ENCODE measurements at places on chromosomes 2 and 18.

GRCh38 chr2:40513201-40513600 lies 61.3 kb upstream of the SLC8A1 start:
- DNase-seq: no peak

GRCh38 chr2:28929581-28929980 lies 35.1 kb downstream of the WDR43 start:
- no peak for DNase-seq

- no peak for DNase-seq
Observed at GRCh38 chr18:8296886-8297616, 312.2 kb upstream of the RAB12 start.

DNA sequence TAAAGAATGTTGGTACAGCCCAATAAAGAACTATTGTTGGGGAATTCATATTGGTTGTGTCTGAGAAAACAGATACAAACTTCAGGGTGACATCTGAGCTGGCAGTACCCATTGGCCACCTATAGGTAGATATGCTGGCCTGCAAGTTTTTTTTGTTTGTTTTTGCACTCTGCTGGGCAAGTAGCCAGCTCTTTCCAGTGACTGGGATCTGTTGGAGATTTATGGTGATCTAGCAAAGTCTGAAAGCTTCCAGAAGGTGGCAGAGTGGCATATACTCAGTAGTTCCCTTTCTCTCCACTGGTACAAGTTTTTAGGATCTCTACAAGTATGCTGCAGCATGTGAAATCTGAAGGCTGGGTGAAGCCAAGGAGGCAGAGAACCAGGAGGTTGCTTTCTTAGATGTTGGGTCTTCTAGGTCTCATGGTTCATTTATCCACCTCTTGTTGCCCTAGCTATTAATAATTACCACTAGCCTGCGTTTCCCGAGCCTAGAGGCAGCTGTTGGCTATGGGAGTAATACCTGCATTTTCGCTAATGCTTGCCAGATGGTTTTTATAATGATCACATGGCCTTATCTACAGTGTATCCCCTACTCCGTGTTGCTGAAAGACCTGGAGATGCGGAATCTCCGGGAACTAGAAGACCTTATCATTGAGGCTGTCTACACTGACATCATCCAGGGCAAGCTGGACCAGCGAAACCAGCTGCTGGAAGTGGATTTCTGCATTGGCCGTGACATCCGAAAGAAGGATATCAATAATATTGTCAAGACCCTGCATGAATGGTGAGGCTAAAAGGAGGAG lies 9.5 kb downstream of the COPS7B start:
- no peak for DNase-seq

- DNase-seq: no peak
Observed at GRCh38 chr2:156883804-156884203, 373.7 kb upstream of the GALNT5 start.

DNA sequence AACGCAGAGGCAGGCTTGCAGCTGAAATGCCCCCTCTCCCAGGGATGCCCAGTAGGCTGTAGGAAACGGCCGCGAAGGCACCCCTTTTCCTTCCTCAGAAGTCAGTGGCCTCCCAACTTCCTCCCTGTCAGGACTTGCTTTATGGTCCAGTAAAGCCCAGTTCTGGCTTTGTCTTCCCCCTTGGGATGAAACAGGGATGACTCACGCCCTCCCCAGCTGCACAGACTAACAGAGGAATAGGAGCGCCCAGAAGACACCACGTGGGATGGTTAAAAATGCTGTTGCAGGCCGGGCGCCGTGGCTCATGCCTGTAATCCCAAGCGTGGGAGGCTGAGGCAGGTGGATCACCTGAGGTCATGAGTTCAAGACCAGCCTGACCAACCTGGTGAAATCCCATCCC lies 6.9 kb downstream of the CREG2 start:
- no peak for DNase-seq

DNA sequence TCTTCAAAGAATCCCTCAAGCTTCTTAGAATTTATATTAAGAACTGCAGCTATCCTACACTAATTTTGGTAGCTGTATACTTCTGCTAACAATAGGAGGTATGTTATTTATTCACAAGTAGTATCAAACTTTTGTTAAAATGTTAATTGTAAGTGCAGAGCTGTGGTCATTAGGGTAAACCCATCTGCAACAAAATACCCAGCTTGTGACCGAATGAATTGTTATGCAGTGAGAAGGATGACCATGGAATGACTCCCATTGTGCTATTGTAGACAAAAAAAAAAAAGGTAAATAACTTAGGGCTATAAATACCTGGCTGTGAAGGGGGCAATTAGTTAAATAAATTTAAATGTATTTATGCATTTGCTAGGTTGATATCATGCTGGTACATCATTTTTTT lies 186.1 kb downstream of the ADCYAP1 start:
- DNase-seq: no peak

- no peak for DNase-seq
Observed at GRCh38 chr2:119179991-119180390, 21.4 kb upstream of the C1QL2 start.

- DNase-seq: no peak
Observed at GRCh38 chr2:61272421-61273070, 110.6 kb downstream of the C2orf74 start.

- DNase-seq: no peak
Observed at GRCh38 chr2:6828299-6828584, 37.5 kb downstream of the CMPK2 start.

GRCh38 chr2:107502539-107502938 lies 324.2 kb upstream of the RGPD4 start:
- DNase-seq: no peak

DNA sequence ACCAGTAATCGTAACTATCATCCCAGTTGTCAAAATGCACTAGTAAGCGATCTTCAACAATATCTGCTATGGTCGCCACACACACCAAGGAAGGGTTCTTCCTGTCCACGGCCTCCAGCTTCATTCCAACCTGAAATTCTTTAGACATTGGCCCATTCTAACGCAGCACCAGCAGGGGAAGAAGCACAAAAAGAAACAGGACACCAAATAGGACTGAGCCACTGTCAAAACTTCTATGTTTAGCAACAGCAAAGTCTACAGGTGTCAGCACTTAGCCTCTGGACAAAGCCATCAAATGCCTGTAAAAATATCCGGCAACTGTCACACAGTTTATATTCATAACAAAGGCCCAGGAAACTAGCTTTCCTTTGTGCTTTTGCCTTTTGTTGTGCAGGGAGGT lies 175.0 kb downstream of the L3MBTL4 start:
- DNase-seq: no peak

GRCh38 chr2:48709096-48710034 lies 46.2 kb downstream of the LHCGR start:
- DNase-seq: no peak

- DNase-seq: no peak
Observed at GRCh38 chr2:237217995-237218616, 132.4 kb downstream of the COPS8 start.

Measured in stimulated activated CD4-positive, alpha-beta T cell treated with anti-CD3 and anti-CD28 coated beads, TNF-alpha, amount 100 ng/mL, for 1 hour (primary cell).